Hematopoietic multipotent progenitor cell treated with erythropoietin and hydrocortisone succinate and interleukin-3 and kit ligand, for 6 days (in vitro differentiated cells): ENCODE measurements at places on chromosomes 12 and 14.

- no peak for DNase-seq
These were observed 86.0 kb upstream of the HIF1A start for GRCh38 chr14:61609191-61609843.

- no peak for DNase-seq
These were observed 77.4 kb downstream of the SCARB1 start for GRCh38 chr12:124786061-124786964.

- no peak for DNase-seq
These were observed 15.1 kb downstream of the DDX51 start for GRCh38 chr12:132129007-132129406.

DNA sequence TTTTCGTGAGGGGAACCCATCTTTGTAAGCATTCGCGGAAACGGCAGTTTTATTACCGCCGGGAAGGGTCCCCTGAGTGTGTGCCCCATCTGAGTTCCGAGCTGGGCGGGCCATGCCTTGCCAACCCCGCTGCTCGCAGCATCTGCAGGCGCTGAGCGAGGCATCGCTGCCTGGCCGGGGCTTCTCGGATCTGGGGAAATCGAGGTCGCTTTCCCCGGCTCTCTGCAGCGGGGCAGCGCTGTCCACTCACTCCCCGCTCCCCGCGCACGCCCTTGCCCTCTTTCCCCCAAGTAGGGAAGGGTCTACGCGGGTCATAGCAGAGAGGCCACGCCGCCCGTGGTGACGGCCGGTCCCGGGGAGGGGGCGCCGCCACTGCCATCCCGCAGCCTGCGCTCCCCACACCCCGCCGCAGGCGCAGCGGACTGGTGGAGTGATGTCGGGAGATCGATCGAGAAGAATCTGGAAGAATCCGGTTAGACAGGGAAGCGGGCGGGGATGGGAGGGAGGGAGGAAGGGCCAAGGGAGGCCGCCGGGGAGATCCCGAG, 507 bp upstream of the FKBP4 start:
- DNase-seq = peak; percentile 15

- DNase-seq = no peak
These were observed 10.7 kb downstream of the PRH1 start for GRCh38 chr12:10873378-10873777.

GRCh38 chr12:84329938-84330337, 582.7 kb downstream of the SLC6A15 start:
- DNase-seq = no peak

- no peak for DNase-seq
These were observed 7.6 kb upstream of the LGR5 start for GRCh38 chr12:71431991-71432390.
